ENCODE measurements at places on chromosomes 4 and X.

GRCh38 chr4:118889312-118889691, 648 bp downstream of the SYNPO2 start:
- no peak overlapping the region for H3K27ac ChIP-seq
- peaks cover 3% of the 10 kb centered on the region for H3K27me3 ChIP-seq
- DNase-seq: no peak
- no peak overlapping the region for H3K4me3 ChIP-seq

DNA sequence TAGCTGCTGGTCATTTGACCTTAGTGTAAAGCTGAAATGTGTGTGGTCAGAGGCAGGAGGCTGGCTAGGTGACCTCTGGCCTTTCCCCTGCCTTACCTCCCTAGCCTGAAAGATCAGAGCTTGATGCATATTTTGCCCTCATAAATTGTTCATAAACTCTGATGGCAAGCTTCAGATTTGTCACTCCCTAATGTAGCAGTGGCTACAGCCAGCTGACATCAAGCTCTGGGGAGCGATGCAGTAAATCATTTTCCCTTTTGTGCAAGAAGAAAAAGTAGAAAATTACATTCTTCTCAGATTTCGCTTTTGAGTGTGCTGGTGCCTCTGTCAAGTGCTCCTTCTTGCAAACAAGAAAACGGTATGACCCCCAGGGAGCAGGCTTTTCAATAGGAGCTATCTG, 87.7 kb upstream of the MAGEA4 start:
- no peaks in the 10 kb centered on the region for H3K4me1 ChIP-seq
- H3K4me3 ChIP-seq: no peak overlapping the region
- H3K36me3 ChIP-seq: no peaks in the 10 kb centered on the region
- H3K27ac ChIP-seq: no peak overlapping the region
- no peaks in the 10 kb centered on the region for H3K27me3 ChIP-seq
- no peak for DNase-seq

GRCh38 chr4:2069161-2069971, 10.2 kb downstream of the NAT8L start:
- no peak overlapping the region for H3K4me3 ChIP-seq
- no peak overlapping the region for H3K27ac ChIP-seq
- no peaks in the 10 kb centered on the region for H3K4me1 ChIP-seq
- H3K36me3 ChIP-seq: no peaks in the 10 kb centered on the region
- H3K27me3 ChIP-seq: peaks cover 28% of the 10 kb centered on the region

DNA sequence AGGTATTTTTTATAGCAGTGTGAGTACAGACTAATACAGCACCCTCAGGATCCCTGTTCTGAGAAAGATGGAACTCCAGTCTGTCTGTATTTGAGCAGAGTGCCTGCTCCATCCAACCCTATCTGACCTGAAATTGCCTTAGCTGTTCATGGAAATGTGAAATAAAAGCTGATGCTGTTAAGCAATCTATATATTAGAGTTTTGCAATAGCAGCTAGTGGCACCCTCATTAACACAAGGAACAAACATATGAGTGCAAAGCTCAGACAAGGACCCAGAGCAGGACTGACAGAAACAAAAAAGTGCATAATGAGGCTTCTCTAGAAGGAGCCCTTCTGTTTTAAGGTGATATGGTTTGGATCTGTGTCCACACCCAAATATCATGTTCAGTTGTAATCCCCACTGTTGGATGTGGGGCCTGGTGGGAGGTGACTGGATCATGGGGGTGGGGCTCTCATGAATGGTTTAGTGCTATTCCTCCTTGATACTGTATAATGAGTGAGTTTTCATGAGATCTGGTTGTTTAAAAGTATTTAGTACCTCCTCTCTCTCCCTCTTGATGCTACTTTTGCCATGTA, 272.9 kb upstream of the KLF3 start:
- no peaks in the 10 kb centered on the region for H3K36me3 ChIP-seq

DNA sequence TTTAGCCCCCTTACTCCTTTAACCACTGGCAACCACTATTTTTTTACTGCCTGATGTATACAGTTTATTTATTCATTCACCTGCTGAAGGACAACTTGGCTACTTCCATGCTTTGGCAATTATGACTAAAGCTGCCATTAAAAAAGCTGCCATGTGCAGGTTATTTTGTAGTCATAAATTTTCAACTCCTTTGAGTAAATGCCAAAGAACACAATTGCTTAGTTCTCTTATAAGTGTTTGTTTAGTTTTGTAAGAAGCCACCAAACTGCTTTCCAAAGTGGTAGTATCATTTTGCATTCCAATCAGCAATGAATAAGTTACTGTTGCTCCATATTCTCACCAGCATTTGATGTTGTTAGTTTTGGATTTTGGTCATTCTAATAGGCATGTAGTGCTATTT, 1831.8 kb downstream of the PCDH7 start:
- no peak overlapping the region for H3K27ac ChIP-seq
- H3K4me3 ChIP-seq: no peak overlapping the region
- H3K36me3 ChIP-seq: no peaks in the 10 kb centered on the region
- H3K27me3 ChIP-seq: no peaks in the 10 kb centered on the region
- H3K4me1 ChIP-seq: no peaks in the 10 kb centered on the region

DNA sequence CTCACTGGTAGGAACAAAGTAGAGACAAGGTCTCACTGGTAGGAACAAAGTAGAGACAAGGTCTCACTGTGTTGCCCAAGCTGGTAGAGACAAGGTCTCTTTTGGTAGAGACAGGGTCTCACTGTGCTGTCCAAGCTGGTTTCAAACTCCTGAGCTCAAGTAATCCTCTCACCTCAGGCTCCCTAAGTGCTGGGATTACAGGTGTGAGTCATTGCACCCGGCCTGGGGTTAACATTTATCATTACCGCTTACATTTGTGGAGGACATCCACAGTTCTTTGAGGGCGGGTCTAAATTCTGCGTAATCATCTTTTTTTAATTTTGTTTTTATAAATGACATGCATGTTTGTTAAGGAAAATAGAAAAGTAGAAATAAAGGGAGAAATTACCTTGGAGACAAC, 12.0 kb downstream of the RAB33B start:
- H3K27me3 ChIP-seq: no peaks in the 10 kb centered on the region

GRCh38 chr4:7877176-7877575, 62.5 kb downstream of the AFAP1 start:
- H3K4me1 ChIP-seq: no peaks in the 10 kb centered on the region
- no peaks in the 10 kb centered on the region for H3K36me3 ChIP-seq
- H3K4me3 ChIP-seq: no peak overlapping the region
- no peak for DNase-seq

DNA sequence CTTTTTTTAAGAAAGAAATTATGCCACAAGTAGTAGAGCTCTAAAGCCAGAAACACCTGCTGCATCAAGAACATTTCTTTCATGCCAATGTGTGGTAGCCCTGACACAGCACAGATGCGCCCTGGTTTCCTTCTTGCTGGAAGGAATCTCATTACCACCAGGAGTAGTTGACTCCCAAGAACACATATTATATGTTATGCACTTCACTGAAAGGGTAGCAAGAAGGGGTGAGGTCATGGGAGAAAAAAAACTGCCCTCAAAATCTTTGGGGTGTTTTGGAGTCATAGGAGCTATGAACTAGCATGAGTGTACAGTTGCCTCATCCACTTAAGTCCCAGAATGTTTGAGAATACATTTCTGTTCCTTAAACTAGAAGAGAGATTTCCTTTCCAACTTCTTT, 185.8 kb upstream of the C1QTNF7 start:
- H3K36me3 ChIP-seq: no peaks in the 10 kb centered on the region
- H3K27ac ChIP-seq: no peak overlapping the region
- H3K4me1 ChIP-seq: no peaks in the 10 kb centered on the region
- DNase-seq: no peak
- H3K4me3 ChIP-seq: no peak overlapping the region

- H3K27me3 ChIP-seq: no peaks in the 10 kb centered on the region
- no peaks in the 10 kb centered on the region for H3K4me1 ChIP-seq
These were observed 17.9 kb downstream of the SMARCA5 start for GRCh38 chr4:143531380-143531779.

GRCh38 chr4:3268395-3269104, 19.6 kb downstream of the MSANTD1 start:
- DNase-seq: no peak
- no peak overlapping the region for H3K27ac ChIP-seq
- no peaks in the 10 kb centered on the region for H3K27me3 ChIP-seq
- no peak overlapping the region for H3K4me3 ChIP-seq
- H3K4me1 ChIP-seq: no peaks in the 10 kb centered on the region
- no peaks in the 10 kb centered on the region for H3K36me3 ChIP-seq

- no peak for DNase-seq
- no peaks in the 10 kb centered on the region for H3K36me3 ChIP-seq
These were observed 138.0 kb upstream of the SMIM31 start for GRCh38 chr4:164615964-164616363.

DNA sequence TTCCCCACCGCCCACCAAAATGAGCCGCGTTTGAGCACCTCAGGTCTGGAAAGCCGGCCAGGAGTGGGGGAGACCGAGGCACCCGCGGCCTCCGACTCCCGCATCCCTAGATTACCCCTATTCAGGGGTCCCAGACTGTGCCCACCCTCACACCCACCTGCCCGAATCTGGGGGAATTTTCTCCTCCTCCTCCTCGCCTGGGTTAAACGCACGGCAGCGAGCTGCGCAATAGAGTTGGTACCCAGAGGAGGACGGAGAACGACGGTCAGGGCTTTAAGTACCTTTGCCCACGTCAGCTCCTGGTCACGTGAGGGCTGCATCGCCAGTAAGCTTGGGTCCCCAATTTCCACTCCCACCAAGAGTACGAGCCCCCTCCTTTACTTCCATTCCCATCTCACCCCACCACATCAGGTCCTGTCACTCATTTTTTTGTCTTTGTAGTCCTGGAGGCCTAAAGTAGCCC, at the start of gene ARMCX2:
ARMCX2 (minus strand) TSS at position 250 of the 463 bp plus-strand sequence. CDS start 2,262 bp downstream, outside the sequence.
- H3K4me3 ChIP-seq: peak within 1 kb of the TSS; percentile 64
- no peaks in the 10 kb centered on the region for H3K4me1 ChIP-seq
- H3K27me3 ChIP-seq: peaks cover 5% of the 10 kb centered on the region
- no peak for DNase-seq
- no peak within 1 kb of the TSS for H3K27ac ChIP-seq

DNA sequence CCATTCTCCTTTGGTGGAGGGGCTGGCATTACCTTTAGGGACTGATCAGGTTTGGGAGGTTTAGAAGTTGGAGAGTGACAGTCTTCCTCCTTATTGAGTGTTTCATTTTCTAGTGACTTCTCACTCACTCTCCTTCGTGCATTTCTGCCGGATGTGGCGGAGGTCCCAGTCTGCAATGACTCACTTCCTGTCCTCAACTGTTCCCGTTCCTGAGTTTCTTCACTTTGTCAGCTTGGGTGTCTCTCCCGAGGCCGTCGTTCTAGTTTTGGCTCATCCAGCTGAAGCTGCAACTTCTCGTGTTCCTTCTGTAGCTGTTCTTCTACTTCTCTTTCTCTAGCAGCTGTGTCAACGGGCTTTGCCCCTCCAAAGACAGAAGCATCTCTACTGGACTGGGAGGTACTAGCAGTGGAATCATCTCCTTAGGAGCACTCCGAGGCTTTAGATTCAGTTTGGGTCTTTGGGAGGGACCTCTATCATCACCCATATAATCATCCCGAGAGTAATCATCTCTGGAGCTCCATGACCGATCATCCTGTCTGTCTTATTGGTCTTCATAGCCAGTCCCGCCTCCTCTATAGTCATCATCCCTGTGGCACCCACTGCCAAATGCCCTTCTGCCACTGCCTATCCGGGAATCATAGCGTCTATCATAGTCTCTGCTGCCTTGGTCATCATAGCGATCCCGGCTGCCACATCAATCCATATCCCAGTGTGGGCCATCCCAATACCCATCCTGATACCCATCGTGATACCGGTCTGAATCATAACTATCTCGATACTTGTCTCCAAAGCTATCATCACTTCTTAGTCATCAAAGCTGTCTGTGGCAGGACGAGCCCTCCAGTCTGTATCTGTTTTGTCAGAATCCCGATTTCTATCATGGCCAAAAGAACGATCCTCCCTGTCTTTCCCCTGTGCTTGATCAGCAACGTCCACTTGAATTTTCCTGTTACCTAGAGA, 35.3 kb upstream of the VSIG4 start:
- peak overlapping the region; percentile 44 for H3K4me3 ChIP-seq
- peaks cover 6% of the 10 kb centered on the region for H3K4me1 ChIP-seq
- peak overlapping the region; percentile 69 for H3K27ac ChIP-seq
- no peaks in the 10 kb centered on the region for H3K27me3 ChIP-seq
- no peak for DNase-seq

DNA sequence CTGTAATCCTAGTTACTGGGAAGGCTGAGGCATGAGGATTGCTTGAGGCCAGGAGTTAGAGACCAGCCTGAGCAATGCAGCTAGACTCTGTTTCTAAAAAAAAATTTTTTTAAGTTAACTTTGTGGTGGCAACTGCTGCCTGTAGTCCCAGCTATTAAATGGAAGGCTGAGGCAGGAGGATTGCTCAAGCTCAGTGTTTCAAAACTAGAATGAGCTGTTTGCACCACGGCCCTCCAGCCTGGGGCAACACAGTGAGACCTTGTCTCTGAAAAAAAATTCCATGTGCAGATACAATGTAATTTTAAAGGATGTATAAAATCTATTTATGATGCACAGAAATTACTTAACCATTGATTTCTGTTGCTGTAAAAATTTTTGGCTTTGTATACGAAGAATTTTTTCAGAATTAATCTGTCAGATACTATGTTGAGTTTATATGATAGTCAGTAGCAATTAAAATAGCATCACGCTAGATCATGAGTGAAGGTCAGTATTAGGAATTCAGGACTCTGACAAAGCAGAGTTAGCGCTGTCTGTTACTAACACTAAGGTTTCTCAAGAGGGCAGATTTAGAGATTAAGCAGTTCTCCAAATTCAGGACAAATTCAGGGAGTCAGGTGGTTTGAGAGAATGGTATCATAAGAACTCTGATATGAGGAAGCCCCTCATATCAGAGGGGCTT, 8.3 kb upstream of the AGA start:
- no peaks in the 10 kb centered on the region for H3K27me3 ChIP-seq
- H3K4me3 ChIP-seq: no peak overlapping the region
- H3K36me3 ChIP-seq: no peaks in the 10 kb centered on the region
- no peak overlapping the region for H3K27ac ChIP-seq

- no peaks in the 10 kb centered on the region for H3K4me1 ChIP-seq
- no peak for DNase-seq
- H3K4me3 ChIP-seq: no peak overlapping the region
These were observed 18.7 kb upstream of the ZNF827 start for GRCh38 chr4:145957302-145957701.

GRCh38 chr4:184544788-184545409, 70.5 kb upstream of the IRF2 start:
- H3K4me3 ChIP-seq: no peak overlapping the region
- H3K27ac ChIP-seq: no peak overlapping the region
- H3K4me1 ChIP-seq: peaks cover 11% of the 10 kb centered on the region
- H3K27me3 ChIP-seq: no peaks in the 10 kb centered on the region

DNA sequence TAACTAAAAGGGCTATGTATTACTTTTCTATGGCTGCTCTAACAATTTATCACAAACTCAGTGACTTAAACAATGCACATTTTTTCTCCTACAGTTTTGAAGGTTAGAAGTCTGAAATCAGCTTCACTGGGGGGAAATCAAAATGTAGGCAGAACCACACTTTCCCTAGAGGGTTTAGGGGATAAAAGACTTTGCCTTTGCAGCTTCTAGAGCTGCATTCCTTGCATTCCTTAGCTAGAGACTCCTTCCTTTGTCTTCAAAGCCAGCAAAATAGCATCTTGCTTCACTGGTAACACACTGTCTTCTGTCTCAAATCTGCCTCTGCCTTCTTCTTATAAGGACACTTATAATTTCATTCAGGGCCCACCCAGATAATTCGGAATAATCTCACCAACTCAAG, 152.4 kb upstream of the SPIN4 start:
- no peaks in the 10 kb centered on the region for H3K27me3 ChIP-seq
- H3K36me3 ChIP-seq: no peaks in the 10 kb centered on the region
- no peaks in the 10 kb centered on the region for H3K4me1 ChIP-seq
- no peak overlapping the region for H3K27ac ChIP-seq
- DNase-seq: no peak
- H3K4me3 ChIP-seq: no peak overlapping the region

All from T-cell (primary cell).